ENCODE measurements at places on chromosomes 2 and 18.

- DNase-seq: no peak
Observed at GRCh38 chr2:239150125-239151011, 250.5 kb downstream of the HDAC4 start.

DNA sequence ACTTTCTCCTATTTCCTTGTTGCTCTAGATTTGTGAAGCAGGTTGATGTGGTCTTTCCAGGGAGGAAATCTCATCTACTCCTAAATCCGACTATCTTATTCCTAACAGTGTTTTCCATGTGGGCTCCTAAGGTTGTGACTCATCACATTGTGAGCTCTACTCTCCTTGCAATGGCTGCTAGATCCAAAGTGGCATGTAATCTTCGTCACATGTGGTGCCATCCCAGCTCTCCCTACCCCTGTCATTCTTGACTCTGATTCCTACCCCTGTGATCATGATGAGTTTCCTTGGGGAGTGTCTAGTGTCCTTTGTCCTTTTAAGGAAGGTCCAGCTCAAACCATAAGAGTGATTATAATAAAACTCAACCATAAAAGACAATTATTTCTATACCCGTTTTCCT is 47.3 kb upstream of the GULP1 start:
- DNase-seq: no peak

DNA sequence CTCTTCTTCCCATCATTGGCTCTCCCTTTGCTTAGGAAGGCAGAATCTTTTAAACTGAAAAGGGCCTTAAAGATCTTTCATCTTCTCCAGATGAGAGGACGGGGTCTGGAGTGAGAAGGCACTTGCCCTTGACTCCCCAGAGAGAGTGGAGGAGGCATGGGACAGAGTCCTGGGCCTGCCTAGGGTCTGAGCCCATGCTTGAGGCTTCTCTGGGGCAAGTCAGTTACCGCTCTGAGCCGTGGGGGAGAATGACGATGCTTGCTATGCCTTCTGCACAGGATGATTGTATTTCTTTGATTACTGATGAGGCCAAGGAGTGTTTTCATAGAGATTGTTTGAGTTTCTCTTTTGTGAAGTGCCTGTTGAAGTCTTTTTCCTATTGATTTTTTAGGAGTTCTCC is 921 bp downstream of the PLB1 start:
- DNase-seq: peak; percentile 46

DNA sequence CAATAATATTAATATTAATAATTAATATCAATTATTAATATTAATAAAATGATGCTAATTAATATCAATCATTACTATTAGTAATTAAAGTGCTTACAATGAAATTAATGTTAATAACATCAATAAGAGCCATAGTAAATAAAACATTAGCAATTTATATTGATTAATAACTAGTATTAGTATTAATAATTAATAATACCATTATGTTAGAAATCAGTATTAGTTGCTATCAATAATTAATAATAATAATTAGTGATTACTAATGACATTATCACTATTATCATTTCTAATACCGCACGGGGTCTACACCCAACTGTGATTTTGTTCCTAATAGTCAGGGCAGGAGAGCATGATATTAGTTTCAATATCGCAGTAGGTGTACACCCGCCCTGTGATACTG is 22.8 kb upstream of the AQP4 start:
- no peak for DNase-seq

DNA sequence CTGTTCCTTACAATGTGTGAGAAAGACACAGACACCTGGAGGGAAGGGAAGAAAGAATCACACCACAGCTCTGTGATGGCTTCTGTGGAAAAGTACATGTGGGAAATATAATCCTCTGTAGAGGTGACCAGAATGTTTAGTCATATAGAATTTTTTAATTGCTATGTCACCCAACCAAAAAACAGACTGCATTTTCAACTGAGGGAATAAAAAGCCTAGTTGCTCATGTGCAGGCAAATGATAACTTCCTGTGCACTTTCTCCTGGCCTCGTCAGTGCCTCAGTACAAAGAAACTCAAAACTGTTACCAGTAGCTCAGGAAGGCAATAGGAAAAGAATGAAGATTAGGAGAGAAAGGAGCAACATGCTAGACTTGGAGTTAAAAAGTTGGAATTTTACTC is 326.8 kb downstream of the OSR1 start:
- DNase-seq: no peak

DNA sequence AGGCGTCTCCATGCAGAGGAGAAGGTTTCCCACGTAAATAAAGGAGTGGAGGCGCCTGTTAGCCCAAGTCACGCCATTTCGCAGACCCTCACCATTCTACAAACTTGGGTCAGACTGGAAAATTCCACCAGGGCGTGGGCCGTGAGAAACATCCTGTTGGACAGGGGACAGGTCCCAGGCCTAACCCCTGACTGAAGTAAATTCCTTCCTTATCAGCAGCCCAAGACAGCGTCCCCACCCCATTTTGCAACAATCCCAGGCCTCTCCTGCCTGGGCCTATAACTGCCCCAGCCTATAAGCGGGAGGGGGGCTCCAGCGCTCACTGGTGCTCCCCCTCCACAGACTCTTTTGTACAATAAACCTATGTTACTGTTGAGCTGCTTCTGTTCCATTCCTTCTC is 57.3 kb upstream of the CBLN2 start:
- DNase-seq: no peak

- no peak for DNase-seq
Observed at GRCh38 chr2:8049176-8049575, 632.7 kb upstream of the ID2 start.

GRCh38 chr18:55228707-55229106 is 269.4 kb upstream of the CCDC68 start:
- DNase-seq: no peak

DNA sequence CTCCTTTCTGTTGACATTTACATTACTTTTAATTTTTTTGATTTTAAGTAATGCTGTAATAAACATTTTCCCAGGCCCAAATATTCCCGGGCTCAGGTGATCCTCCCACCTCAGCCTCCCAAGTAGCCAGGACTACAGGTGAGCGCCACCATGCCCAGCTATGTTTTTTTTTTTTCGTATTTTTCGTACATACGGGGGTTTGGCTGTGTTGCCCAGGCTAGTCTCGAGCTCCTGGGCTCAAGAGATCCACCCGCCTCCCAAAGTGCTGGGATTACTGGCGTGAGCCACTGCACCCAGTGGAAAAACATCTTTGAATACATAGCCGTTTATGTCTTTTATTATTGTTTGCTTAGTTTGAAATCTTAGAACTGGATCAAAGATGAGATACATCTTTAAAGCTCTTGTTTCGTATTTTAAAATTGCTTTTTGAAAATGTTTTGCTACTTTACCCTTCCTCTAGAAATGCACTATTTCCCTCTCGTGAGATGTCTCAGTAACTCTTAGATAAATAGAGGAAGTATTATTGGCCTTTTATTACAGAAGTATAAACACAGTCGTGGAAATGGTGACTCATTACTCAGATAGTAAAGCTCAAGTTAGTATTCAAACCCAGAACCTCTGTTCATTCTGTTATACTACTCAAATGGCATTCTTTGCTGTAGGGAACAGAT is 2.4 kb downstream of the SMCHD1 start:
- no peak for DNase-seq

GRCh38 chr2:83595121-83595690 is 863.9 kb downstream of the SUCLG1 start:
- no peak for DNase-seq

DNA sequence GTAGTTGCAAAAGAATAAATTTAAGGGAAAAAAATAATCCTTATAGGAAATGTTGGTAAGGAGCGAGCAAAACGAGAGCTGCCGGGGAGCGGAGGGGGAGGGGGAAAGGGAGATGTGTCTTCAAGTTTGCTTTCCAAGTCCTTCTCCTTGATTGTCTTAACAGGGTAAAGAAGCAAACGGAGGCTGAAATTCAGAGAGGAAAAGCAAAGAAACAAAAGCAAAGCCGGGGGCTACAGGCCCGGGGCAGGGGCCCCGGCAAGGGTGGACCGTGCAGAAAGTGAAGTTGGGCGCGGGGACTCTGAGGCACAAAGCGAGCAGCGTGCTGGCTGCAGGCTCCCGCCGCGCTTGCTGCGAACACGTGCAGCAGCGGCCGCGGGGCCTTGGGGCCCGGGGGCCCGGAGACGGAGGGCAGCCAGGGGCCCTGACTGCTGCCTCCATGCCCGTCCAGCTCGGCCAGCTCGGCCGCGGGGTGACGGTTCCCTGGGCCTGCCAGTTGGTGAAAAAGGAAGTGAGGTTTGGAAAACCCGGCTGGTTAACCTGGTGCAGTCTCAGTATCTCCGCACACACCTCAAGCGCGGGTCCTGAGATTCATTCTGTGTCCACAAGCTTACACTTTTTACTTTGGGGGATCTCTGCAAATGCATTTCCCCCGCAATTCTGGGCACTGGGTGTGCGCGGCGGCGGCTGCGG is 4.1 kb downstream of the BCL11A start:
- DNase-seq: peak; percentile 73

DNA sequence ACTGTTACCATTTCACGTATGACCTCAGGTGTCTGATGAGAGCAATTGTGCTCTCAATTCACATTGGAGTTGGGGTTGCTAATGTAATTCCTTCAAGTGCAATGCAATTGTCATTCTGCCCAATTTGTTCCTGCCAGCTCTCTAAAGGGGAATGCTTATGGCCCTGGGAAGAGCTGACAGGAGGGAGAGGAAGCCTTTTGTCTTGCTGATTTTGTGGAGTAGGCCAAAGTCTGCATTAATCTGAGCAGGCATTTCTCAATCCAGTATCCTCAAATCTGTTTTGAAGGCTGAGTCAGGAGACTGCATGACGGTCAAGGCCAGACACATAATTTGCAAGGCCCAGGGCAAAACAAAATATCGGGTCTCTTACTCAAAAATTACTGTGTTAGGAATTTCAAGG is 326.4 kb upstream of the SPHKAP start:
- no peak for DNase-seq

DNA sequence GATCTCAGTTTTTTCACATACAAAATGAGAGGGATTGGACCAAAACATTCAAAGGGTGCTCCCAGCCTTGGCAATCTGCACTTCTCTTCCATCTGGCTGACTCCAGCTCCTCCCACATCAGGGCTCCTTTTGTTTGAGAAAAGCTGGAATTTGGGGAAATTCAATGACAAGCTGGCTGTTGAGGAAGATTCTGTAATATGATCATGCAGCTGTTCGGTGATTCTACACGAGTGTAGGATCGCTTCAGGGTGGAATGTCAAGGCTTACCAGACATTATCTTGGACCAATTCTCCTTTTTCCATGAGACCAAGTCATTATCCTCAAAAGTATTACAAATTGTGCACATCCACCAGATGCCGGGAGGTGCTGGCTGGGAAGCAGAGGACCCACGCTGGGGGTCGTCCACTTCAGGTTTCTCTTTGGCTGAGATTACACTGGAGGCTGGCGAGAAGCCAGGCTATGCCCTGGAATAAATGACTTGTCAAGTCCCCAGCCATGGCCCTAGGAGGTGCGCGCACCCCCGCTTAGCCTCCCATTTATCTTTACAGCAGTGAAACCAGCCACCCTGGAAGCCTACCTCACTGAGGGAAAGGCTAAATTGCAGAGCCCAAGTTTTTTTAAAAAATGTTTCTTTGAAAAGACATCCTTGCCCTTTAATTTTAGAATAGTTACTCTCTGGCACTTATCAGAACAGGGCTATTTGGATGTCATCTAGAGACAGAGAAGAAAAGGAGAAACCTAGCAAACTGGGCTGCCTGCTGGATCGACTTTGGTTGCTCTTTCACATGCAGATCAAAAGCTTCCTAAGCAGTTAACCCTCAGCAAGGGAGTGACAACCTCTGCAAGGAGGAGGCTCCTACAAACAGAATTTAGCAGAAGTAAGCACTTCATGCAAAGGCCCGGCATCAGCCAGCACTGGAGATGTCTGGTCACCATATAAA is 42.5 kb upstream of the LCLAT1 start:
- no peak for DNase-seq

DNA sequence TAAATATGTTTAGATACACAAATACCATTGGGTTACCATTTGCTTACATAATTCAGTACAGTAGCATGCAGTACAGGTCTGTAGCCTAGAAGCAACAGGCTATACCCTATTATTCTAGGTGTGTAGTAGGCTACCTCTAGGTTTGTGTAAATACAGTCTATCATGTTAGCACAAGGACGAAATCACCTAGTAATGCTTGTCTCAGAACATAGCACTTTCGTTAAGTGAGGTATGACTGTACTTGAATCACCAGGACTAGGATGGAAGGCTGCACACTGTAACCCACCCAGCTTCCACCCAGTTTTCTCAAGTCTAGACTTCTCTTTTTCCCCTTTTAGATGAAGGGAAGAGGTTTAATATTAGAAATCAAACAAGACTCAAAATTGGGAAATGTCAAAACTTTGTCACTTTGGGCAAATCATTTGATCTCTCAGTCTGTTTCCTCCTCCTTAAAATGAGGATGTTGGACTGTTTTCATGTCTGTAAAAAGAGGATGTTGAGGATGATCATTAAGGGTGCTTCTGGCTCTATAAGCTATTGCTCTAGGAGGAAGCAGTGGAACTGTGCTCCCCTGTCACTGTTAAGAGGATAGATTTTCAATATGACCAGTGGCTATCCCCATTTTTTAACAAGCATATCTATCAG is 3.7 kb upstream of the SOCS6 start:
- no peak for DNase-seq

DNA sequence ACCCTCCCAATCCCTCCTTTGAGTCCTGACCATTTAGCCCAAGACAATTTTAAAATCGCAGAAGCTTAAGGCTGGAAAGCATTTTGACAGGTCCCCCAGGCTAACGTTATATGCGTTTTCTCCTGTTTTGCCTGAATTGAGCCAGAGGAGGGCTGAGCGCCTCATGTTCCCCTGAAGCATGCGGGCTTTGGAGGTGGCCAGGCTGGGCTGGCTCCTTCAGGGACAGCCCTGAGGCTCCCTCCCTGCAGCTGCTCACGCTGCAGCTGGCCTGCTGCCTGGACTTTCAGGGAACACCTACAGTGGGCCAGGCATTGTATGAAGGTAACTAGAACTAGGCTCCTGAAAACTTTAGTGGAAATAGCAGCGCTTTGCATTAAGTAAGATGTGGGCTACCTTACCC is 179.2 kb downstream of the ACKR3 start:
- peak; percentile 21 for DNase-seq

GRCh38 chr18:46621111-46621766 is 35.8 kb downstream of the LOXHD1 start:
- no peak for DNase-seq

DNA sequence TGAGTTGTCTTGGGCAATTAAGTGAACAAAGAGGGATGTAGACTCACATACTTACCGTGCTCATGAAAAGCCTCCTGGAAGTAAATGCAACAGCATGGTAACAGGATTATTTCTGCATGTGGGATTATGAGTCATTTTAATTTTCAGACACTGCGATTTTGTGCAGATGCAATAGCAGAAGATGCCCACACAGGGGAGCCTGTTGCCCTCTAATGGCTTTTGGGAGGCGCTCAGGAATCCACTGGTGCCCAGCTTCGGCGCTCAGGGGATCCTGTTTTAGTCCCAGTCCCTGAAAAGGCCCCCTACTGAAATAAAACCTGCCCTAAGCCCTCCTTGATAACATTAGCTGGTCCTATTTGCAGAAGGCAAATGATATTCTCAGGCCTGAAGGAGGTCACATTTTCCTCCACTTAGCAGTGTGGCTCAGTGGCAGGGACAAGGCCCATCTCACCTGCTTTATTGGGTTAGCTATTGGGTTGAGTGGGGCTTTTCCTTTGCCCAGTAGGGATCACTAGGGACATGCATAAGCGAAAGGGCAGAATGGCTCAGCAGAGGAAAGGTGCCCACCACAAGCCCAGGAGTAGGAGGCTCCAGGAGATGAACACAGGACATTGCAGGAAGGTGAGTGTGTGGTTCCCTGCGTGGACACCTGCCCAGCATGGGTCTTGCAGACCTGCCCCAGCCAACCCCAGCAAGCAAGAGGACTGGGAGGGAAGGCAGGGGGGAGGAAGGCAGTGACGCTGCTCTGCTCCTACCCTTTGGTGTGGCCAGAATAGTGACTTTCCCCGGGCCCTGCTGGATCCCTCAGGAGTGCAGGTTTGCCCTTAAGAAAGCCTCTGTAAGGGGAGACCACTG is 26.5 kb upstream of the KCNS3 start:
- peak; percentile 63 for DNase-seq
